Renal cortex interstitium (tissue), 15 donors: ENCODE measurements at places on chromosomes 12 and 14. TPM values are rescaled to one million over a fixed set of nuclear protein-coding genes. Genes with fewer than 3 reads are reported as not detected.
A peak's percentile ranks its signal among the peaks of the same experiment; 100 is the strongest.

- DNase-seq, result no peak
These were observed 231.2 kb upstream of the LHX5 start for GRCh38 chr12:113702836-113703235.

RND1 gene
- 2.8 TPM for polyA plus RNA-seq

DNA sequence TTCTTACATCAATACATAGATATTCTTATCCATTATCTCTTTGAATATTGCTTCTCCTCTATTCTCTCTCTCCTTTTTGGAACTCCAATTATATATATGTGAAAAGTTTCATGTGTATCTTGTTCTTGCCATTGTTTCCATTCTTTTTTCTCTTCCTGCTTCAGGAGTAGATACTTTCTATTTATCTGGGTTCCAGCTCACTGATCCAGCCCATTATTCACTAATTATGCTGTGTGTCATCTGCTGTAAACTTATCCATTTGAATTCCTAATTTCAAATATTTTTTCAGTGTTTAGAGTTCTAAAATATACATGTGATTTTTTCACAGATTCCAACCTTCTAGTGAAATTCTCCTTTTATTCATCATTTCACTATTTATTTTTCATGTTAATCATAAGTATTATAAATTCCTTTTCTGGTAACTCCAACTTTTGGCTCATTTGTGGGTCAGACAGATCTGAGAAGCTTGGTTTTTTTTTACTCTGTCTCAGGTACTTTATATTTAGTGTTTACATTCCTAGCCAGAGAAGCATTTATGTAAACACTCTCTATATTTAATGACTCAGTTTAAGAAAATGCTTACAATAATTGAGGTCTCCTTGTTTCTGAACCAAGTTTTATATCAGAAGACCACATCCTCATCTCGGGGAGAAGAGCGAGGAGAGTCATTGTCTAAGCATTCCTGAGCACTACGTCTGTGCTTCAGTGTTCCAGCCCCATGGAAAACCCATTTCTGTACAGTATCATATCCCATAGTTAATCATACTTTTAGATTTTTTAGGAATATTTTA lies 15.9 kb upstream of the AMIGO2 start:
- DNase-seq, result no peak

DNA sequence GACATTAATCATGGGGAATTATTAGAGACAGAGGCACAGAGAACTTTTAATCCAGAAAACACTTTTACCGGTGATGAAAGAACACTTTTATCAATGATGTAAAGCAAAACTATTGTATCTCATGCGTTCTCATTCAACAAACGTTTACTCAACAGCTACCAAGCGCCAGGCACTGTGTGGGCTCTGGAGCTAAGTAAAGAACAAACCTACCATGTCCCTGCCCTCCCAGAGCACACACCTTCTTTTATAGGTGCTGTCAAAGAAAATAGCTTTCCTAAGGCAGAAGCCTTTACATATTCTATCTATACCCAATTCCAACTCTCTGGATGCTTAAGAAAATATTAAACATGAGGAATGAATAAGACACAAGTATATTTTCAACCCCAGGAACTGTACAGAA lies 91.1 kb downstream of the FOXN3 start:
- DNase-seq, result no peak

- DNase-seq, result no peak
These were observed 790 bp downstream of the SSH1 start for GRCh38 chr12:108856428-108857157.

DNA sequence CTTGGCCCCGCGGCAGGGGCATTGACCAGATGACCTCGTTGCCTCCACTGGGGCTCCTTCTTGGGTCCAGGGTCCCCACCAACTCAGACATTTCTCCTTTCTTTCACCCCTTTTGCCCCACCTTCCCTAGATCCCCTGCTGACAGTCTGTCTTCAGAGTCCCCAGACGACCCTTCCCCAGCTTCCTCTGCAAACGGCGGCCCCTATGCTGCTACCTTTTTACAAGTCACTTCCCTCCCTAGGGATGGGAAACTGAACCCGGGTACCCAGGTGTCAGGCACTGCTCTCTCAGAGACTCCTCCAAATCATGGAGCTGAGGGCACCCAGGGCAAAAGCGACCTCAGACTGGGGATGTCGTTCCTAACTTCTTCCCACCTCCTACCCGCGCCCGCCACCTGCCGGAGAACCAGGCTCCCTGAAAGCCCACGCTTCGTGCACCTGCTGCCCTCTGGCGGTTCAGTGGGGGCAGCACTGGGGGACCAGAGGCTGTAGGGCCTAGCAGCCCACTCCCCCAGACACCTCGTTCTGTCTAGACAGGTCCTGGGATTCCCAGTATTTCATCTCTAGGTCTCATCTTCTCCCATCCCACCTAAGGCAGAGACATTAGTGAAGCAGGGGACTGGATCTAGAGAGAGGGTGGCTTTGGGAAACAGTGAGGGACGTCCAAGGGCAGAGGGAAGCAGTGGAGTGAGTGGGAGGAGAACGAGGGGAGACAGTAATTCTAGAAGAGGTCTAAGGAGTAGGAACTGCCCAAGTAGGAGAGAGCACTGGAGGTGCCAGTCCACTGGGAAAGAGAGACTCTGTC lies 4.9 kb downstream of the ZNF385A start:
- peak; percentile 86 for DNase-seq

DNA sequence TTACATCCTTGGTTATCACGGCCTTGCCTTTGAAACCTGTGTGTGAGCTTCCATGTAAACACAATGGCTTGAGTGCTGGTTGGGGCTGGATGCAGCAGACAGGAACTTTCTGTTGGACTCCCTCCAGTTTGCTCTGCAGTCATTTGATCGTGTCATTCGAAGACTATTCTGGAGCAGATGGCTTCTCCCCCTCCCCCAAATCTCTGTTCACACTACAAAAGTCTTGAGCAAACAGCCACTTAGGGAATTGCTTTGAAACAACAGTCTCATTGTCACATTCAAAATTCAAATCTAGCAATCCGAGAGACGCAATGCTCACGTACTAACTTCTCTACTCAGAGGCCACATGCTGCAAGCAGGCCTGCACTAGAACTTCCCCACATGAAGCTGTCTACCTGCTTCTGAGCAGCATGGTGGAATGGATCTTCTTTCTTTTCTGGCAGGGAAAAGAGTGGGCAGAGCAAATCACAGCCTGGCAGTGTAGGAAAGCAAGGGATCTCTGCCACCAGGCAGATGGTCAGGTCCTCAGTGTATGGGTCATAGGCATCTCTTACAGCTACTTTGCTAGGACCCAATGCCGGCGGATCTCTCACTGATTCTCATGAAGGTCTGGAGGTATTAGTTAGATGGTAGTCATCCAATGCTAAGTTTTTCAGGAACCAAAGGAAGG lies 214.2 kb downstream of the PPM1H start:
- DNase-seq, result no peak

DNA sequence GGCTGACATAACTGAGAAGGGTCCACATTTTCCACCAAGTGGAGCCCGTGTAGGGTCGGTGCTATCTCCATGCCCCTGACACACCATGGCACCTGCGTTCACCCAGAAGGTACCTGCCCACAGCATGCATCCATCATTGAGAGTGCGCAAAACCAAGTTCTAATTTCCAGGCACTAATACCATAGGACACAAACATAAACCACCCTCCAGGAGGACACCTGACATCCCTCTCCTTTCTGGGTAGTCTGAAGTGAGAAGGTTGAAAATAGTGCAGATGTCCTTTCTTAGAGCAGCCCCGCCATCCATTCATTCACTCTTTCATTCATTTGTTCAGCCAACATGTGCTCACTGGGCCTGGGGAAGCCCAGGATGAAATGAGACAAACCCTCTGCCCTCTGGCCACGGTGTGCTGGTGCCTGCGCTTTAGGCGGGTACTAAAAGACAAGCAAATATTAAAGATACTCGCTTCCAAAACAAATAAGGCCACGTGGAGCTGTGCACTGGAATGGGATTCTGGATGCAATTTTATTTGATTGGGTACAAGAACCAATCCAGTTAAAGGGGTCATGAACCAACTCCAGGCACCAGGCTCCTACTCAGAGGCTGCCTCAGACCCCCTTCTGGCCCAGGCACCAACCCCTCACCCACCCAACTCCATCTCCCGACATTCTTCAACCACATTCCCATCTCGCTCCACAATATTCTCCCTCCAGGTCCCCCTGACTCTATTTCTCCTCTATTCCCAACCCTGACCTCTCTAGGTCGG lies 1.2 kb downstream of the TTC7B start:
- no peak for DNase-seq

ACTR10 gene
- polyA plus RNA-seq, result 100 TPM

GPD1 gene
- 65.6 TPM for polyA plus RNA-seq

DNA sequence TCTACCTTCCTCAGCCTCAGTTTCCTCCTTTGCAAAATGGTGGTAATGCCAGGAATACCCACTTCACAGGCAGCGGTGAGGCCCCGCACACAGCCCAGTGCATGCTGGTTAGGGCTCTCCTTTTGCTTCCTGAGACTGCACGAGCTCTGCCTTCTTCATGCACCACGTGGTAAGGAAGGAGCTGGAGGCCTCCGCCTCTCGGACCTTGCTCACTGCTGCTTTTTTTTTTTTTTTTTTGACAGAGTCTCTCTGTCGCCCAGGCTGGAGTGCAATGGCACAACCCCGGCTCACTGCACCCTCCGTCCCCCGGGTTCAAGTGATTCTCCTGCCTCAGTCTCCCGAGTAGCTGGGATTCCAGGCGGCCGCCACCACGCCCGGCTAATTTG lies 18.1 kb downstream of the TAMALIN start:
- no peak for DNase-seq

DNA sequence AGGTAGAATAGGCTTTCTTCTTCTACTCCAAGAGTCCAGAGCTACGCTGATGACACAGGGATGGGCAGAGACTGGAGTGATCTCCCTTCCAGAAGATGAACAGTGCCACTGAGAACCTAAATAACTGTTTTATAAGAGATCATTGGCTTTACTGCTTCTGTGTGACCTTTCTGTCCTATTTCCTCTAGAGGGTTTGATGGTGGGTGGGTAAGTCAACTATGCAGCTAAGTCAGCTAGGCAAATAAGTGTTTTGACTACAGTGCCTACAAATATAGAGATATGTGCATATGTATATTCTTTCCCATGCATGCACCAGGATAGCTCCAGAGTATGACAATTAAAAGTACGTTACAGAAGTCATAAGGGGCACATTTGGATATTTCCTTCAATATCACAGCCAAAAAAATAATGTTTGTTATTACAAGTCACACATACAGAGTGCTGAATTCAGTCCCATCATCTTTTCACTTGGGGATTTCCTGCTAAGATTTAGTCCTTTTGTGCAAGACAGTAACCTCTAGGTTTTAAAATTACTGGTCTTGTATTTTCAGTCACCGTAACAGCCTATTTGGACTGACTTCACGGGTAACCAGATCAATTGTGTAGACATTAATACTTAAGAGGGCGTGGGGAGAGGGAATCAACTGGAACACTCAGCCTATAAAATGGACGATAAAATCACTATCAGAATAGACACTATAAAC lies 412.6 kb upstream of the SOX5 start:
- DNase-seq, result no peak

DNA sequence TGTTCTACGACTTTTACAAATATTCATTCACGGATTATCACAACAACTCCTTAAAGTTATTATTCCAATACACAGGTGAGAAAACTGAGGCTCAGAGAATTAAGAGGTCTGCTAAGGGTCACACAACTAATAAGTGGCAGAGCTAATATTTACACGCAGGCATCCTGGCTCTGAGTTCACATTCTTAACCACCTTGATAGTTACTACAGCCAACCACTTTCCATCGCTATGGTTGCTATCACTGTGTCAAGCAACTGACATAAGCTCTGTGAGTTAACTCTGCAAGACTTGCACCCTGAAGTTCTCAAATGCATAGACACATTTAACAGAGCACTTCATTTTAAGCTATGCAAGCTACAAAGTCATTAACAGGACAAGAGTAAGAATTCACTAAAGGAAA lies 3.7 kb downstream of the GLT8D2 start:
- DNase-seq, result no peak

GRCh38 chr12:41367726-41368405 lies 179.7 kb downstream of the PDZRN4 start:
- DNase-seq, result no peak
